ENCODE measurements at places on chromosomes 11 and 22. TPM values are rescaled to one million over a fixed set of nuclear protein-coding genes. Genes with fewer than 3 reads are reported as not detected.

DNA sequence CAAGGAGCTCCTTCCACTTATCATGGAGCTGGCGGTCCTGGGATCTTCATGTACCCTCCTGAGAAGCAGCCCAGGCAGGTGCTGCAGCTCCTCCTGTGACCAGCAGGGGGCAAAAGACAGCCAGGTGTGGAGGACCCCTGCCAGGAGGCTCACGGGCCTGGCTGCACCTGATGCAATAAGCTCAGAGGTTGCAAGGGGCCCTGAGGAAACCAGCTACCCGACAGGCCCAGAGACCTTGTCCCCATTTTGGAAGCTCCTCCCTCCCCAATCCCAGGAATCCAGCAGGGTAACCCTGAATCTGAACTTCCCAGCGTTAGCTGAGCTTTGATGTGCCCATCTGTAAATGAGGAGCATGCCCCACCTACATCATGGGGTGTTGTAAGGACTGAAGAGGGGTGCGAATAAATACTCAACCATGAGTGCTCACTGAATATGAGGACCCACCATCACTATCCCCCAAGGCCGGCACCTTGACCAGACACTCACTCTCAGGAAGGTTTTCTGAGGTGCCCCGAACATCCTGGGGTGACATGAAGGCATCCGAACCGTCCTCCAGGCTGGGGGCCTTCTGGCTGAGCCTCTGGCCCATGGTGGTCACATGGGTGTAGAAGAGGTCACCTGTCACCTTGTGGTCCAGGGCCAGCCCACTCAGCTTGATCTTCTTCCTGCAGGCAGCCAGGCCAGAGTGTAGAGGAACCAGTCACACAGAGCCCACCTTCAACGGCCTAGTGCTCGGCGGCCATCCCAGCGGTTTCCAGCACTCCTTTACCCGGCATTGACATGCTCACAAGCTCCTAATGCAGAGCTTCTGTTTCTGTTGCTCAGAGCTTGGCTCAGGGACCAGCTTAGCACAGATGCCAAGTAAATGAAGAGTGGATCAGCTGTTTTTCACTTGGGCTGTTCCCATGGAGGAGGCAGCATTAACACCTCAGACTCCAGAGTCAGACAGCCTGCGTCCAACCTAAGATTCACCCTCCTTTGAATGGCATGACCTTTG lies 21.7 kb downstream of the SLC43A1 start:
- DNase-seq, result peak; percentile 80

DNA sequence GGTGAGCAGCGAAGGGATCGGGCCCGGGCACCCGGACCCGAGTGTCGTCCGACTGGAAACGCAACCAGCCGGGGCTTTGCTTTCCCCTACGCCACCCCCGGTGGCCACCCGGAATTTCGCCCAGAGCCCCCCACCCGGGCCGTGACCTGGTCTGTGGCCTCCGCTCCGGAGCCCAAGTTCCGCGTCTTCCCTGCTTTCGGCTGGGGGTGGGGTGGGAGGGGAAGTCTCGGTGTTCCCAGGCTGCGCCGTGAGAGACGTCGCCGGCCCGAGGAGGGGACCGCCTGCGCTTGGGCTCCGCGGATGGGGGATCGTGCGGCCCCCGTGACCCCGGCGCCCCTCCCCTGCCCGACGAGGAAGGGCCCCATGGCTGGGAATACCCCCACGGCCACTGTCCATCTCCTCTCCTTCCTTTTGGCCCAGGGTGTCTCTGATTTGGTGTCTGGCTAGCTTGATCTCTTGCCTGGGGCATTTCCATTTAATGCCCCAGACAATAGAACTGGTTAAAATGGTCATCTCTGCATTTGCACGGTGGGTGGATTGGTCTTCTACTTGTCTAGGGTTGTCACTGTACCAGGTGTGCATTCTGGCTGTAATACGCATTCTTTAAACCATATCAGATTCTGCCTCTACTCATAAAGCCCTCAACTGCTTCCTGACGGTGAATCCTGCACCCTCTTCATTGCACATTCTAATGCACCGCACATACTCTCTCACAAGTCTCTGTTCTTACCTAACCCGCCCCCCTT lies 789 bp downstream of the SIK2 start:
- DNase-seq, result no peak

DNA sequence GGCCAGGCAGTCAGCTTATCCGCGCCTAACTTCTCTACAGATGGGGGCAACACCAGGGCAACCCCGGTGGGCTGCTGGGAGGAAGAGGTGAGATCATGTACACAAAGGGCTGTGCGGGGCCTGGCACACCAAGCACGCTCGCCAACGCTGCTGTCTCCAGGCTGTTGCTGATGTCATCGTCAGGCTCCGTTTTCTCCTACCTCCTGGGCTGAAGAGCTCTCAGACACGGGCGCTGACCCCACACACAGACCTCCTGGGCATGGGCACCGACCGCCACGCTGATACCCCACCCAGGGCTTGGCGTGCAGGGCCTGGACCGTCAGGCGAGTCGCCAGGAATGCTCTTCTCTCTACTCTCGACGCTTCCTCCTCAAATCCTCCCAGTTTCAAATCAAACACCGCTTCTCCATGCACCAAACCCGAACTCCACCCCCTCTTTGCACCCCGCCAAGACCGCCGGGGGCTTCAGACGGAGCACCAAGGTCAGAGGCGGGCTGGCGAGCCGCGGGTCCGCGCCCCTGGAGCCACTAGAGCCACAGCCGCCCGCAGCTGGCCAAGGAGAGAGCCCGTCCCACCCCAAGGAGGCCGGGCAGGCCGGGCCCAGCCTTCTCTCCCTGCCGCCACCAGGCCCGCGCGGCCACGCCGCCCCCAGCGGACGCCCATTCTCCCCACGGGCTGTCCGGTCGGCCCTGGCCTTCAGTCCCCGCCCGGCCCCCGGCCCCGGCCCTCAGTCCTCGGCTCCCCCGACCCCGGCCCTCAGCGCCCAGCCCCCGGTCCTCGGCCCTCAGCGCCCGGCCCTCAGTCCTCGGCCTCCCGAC lies 772 bp downstream of the SBF1 start:
- DNase-seq, result no peak

- DNase-seq, result no peak
Observed at GRCh38 chr22:40602231-40602630, 34.3 kb downstream of the MRTFA start.

DNA sequence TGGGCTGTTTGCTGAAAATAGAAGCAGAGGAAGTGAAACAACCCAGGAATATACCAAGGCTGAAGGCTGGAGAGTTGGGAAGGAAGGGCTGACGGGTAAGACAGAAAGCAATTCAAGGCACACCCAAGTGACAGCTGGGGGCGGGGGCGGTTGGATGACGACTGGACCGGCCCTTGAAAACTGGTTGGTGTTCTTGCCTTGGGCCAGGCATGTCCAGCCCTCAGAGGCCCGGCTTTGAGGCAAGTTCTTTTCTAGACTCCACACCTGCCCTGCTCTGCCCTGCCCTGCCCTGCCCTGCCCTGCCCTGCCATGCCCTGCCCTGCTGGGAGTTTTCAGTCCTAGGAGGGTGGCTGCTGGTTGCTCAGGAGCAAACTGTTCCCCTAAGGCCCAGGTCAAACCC lies 34.2 kb upstream of the CACNG2 start:
- DNase-seq, result peak; percentile 18

DNA sequence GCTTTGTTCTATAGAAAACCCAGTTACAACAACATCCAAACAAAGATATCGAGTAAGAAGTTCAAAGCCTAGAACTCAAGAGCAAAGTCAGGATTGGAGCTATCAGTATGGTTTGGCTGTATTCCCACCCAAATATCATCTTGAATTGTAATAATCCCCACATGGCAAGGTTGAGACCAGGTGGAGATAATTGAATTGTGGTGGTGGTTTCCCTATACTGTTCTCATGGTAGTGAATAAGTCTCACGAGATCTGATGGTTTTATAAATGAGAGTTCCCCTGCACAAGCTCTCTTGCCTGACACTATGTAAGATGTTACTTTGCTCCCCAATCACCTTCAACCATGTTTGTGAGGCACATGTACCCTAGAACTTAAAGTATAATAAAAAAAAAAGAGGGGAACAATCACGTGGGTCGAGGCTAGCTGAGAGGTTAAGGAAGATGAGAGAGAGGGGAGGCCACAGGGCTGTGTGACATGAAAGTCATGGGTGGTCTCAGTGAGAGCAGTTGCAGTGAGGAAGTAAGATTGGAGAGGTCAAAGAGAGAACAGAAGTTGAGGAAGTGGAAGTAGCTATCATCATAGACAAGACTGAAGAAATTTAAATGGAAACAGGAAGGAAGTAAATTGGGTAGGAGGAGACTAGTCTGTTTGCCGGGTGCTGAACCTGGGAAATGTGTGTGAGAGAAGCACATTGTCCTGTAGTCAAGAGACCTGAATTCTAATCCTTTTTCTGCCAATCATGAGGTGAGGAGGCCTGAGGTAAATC lies 80.1 kb upstream of the CD44 start:
- no peak for DNase-seq

DNA sequence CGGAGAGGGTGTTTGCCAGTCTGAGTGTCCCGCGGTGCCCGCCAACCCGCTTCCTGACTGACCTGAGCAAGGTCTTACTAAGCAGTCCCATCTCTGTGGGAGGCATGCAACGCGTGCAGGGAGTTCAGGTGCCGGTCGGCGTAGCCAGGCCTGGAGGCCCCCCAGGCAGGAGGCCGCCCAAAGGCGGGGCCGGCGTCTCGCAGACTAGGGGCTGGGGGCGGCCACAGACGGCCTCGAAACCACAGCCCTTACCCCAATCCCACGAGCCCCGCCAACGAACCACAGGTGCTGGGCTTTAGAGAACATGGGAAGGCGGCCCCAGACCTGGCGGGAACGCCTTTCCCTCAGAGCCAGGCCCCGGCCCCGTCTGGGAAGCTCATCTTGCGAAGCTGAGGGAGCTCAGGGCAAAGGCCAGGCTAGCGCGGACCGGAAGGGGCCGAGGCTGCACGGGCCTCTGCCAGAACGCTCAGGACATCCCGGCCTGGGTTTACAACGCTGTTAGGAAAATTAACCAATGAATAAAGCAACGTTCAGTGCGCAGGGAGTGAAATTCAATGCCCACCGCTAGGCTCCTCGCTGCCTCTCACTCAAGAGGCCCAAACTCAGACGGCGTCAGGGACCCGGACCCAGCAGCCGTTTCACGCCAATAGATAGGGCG lies 2.1 kb upstream of the MTFP1 start:
- DNase-seq, result no peak

DNA sequence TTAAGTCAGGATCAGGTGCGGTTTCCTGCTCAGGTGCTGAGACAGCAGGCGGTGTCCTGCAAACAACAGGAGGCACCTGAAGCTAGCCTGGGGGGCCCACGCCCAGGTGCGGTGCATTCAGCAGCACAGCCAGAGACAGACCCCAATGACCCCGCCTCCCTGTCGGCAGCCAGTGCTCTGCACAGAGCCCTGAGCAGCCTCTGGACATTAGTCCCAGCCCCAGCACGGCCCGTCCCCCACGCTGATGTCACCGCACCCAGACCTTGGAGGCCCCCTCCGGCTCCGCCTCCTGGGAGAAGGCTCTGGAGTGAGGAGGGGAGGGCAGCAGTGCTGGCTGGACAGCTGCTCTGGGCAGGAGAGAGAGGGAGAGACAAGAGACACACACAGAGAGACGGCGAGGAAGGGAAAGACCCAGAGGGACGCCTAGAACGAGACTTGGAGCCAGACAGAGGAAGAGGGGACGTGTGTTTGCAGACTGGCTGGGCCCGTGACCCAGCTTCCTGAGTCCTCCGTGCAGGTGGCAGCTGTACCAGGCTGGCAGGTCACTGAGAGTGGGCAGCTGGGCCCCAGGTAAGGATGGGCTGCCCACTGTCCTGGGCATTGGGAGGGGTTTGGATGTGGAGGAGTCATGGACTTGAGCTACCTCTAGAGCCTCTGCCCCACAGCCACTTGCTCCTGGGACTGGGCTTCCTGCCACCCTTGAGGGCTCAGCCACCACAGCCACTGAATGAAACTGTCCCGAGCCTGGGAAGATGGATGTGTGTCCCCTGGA lies at the start of gene MYO7A:
Gene MYO7A, plus strand, starts transcription at position 327 of the 772 bp plus-strand sequence. CDS start 2,389 bp downstream, outside the sequence.
- DNase-seq, result no peak

GRCh38 chr11:70522593-70523311 lies 124.4 kb downstream of the CTTN start:
- DNase-seq, result no peak

DNA sequence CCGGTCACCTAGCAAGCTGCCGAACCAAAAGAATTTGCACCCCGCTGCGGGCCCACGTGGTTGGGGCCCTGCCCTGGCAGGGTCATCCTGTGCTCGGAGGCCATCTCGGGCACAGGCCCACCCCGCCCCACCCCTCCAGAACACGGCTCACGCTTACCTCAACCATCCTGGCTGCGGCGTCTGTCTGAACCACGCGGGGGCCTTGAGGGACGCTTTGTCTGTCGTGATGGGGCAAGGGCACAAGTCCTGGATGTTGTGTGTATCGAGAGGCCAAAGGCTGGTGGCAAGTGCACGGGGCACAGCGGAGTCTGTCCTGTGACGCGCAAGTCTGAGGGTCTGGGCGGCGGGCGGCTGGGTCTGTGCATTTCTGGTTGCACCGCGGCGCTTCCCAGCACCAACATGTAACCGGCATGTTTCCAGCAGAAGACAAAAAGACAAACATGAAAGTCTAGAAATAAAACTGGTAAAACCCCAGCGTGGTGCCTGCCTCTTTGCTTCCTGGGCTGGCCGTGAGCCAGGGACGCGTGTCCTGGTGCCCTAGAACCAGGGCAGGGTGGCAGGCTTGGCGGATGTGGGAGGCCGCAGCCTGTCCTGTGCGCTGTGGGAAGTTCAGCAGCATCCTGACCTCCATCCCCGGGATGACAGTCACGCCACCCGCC lies 13.2 kb downstream of the CCND1 start:
- DNase-seq, result peak; percentile 8

- DNase-seq, result no peak
Observed at GRCh38 chr11:36409152-36409816, 100.8 kb downstream of the TRAF6 start.

DNA sequence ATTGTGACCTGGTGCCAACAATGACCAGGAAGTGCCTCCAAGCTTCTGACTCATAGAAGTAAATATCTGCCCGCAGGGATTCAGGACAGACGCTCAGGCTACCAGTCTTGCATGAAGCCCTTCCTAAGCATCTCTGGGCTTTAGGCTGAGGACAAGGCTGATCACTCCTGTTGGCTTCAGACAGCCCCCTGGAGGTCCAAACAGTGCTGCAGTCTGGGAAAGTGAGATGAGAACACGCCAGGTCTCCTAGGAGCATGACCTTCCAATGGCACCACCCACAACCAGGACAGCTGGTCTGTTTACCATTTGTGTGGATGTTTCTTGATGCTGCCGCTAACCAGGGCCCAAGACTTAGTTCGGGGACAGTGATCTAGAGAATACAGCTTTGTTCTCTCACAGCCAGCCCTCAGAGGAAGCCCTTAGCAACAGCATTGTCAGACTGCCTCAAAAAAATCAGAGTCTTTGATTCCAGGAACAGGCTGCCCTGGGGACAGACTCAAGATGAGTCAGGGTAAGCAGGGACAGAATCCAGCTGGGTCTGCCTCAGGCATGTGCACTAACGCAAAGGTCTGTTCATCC lies 111.2 kb downstream of the ZNF280B start:
- DNase-seq, result peak; percentile 23

- DNase-seq, result no peak
Observed at GRCh38 chr11:32861850-32862577, 30.6 kb upstream of the QSER1 start.

GRCh38 chr22:46239261-46240048 lies 10.6 kb downstream of the CDPF1 start:
- no peak for DNase-seq

The MN1 gene
- 8.8 TPM for total RNA-seq

The SC5D gene
- 5.7 TPM for total RNA-seq

The IFITM1 gene
- total RNA-seq, result 103 TPM

The GUCY1A2 gene
- total RNA-seq, result 8.6 TPM

The DDX10 gene
- 5.0 TPM for total RNA-seq
